H1 (cell line): ENCODE measurements at places on chromosomes 3 and 15. TPM values are rescaled to one million over a fixed set of nuclear protein-coding genes. Genes with fewer than 3 reads are reported as not detected.

DNA sequence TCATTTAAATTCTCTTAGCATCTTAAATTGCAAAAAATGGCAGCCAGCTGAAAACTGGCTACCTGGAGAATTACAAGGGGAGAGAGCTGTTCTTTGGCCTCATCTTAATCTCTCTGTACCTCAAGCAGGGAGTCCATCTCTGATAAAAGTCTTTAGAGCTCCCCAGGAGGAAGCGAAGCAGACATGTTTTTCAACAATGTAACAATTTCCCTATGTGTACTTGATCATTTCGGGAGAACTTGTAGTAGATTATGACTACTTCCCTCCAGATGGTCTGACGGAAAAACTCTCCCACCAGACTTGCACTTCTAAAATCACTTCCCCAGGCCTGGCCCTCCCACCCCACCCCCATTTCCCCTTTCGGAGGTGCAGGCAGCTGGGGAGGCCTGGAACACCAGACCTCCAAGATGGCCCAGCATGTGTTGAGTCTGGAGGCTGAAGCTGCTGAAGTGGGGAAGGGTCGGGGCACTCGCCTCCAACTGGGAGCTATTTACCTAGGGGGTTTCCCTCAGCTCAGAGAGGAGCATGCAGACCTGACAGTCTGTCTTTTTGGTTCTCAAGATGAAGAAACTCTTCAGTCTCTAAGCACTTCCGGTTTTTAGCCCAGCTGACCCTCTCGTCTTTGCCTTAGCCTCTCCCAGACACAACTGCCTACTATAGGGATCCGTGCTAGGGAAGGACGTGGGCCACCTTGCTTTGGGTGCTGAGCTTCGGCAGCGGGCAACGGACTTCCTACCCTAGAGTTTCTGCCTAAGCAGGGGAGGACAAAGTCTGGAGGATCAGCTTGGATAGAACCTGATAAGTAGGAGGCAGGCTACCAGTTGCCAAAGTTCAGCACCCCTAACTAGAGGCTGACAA is 164.0 kb upstream of the TBL1XR1 start:
- H3K4me1 ChIP-seq: peaks cover 30% of the 10 kb centered on the region
- H3K27me3 ChIP-seq: no peaks in the 10 kb centered on the region
- H3K27ac ChIP-seq: no peak overlapping the region
- no peak overlapping the region for H3K4me3 ChIP-seq
- no peaks in the 10 kb centered on the region for H3K36me3 ChIP-seq

GRCh38 chr3:177733233-177733632 is 536.0 kb upstream of the TBL1XR1 start:
- H3K4me1 ChIP-seq: peaks cover 2% of the 10 kb centered on the region; the same call in 1 of the 2 replicates
- no peaks in the 10 kb centered on the region for H3K27me3 ChIP-seq
- no peaks in the 10 kb centered on the region for H3K36me3 ChIP-seq
- DNase-seq: no peak
- H3K4me3 ChIP-seq: no peak overlapping the region

DNA sequence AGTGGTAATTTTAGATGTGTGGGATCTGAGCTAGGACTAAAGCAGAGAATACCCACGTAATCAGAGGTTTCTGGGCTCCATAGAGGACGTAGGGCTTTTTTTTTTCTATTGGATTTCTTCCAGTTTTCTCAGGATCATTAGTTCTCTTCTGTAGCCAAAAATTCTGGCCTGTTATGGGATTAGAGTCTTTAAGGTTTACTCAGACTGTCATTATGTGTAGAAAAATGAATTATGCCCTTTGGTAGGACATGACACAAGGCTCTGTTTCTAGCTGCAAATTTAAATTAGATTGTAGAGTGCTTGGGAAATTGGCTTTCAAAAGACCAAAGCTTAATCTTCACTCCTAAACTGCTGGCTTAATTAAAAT is 1.9 kb downstream of the SETD5 start:
- peak overlapping the region; percentile 99 for H3K4me3 ChIP-seq
- 0 out of 2 replicates have a peak overlapping the region, but pooled peaks have one; percentile 99 for H3K27ac ChIP-seq
- DNase-seq: no peak

GRCh38 chr15:66069751-66070150 is 183.8 kb downstream of the MEGF11 start:
- H3K36me3 ChIP-seq: no peaks in the 10 kb centered on the region
- DNase-seq: no peak
- H3K4me1 ChIP-seq: peaks cover 22% of the 10 kb centered on the region
- H3K27ac ChIP-seq: no peak overlapping the region
- H3K4me3 ChIP-seq: no peak overlapping the region

DNA sequence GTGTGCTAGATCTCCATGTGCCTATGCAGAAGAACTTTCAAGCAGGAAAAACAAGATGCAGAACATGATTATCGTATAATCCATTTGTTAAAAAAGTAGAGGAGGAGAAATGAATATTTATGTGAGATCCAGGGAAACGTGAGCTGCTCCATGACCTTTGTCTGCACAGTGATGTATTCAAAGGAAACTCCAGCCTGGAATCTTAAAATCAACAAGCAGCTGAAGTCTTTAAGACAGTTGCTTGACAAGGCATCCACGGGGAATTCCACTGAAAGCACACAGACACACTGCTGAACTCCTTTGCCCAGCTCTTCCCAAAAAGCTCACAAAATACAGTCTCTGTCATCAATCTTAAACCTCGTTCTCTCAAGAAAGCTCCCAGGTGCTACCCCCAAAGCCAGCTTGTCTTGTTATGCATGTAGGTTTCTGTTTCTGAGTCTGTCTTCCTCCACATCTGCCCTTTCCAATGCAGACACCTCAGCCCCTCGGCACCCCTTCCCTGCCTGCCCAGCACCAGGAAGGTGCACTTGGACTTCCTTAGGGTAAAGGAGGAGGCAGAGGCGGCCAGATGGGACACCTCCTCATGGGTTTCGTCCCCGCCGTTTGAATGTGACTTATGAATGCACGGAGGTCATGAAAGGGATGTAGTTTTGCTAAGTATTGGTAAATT is 28.7 kb downstream of the LRRK1 start:
- H3K27me3 ChIP-seq: no peaks in the 10 kb centered on the region
- no peaks in the 10 kb centered on the region; the same call in 1 of the 2 replicates for H3K4me1 ChIP-seq
- no peak for DNase-seq
- no peak overlapping the region for H3K27ac ChIP-seq
- H3K36me3 ChIP-seq: no peaks in the 10 kb centered on the region

The NME9 gene
- not detected in 2 replicates for total RNA-seq

The RNF123 gene
- 30.5 and 34.2 TPM in 2 replicates for total RNA-seq

The AMOTL2 gene
- total RNA-seq: 60.3 and 63.7 TPM in 2 replicates
